IPS DF 6.9 (cell line): ENCODE measurements at places on chromosomes 5 and 9.

GRCh38 chr9:117704024-117704575 lies at the start of gene TLR4:
Gene TLR4, plus strand, starts transcription at chr9:117704403. Its CDS starts 70 bp downstream, at chr9:117704473.
- no peak for DNase-seq
- H3K4me1 ChIP-seq, result no peaks in the 10 kb centered on the region
- H3K27me3 ChIP-seq, result no peaks in the 10 kb centered on the region
- no peak within 1 kb of the TSS for H3K4me3 ChIP-seq
- H3K36me3 ChIP-seq, result no peaks in the 10 kb centered on the region

DNA sequence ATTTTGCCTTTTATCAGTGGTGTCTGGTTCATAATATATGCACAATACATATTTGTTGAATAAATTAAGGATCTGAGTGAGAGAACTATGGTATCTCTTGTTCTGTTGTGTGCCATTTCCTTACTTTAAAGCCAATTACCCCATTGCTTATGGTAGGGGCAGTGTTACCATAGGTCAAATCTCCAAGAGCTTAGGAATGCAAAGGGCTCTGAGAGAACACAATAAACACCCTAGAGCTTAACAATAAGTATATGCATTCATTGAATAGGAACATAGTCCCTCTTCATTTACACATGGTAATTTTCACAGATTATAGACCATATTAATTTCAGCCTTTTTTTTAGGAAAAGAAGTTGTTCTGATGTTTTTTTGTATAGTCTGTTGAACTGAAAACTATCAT lies 112.2 kb downstream of the MCTP1 start:
- H3K36me3 ChIP-seq, result no peaks in the 10 kb centered on the region
- no peak overlapping the region for H3K4me3 ChIP-seq
- no peaks in the 10 kb centered on the region for H3K27me3 ChIP-seq
- no peak for DNase-seq
- peaks cover 5% of the 10 kb centered on the region; the same call in 1 of the 2 replicates for H3K4me1 ChIP-seq
- H3K27ac ChIP-seq, result no peak overlapping the region

DNA sequence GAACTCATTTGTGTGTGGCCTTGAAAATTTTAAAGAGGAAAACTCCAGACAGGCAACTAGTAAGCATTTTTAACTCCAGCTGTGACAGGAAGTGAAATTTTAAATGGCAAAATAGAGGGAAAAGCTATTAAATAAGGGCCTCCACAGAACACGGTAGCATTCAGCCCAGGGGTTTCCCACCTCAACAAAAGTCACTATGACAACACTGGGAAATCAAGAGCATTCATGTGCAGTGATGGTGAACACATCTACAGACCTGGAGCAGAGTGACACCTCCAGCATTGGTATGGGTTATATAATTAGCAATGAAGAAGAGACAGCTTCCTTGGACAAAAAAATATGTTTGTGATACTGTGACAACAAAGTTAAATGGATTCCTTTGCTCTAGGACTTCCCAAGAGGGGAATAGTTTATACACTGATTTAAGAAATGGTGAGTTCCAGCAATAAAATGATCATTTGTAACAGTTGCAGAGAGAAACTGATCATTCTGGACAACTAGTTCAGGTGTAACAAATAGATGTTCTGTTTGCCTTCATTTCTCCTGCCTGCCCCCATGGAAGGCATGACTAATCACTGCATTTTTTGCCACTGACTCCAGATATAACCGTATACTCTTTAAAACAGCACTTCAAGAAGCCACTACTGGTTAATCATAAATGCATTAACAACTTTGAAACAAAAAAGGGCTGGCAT lies 93.3 kb upstream of the SLC44A1 start:
- H3K27ac ChIP-seq, result no peak overlapping the region
- no peaks in the 10 kb centered on the region for H3K36me3 ChIP-seq
- H3K4me1 ChIP-seq, result no peaks in the 10 kb centered on the region
- H3K27me3 ChIP-seq, result no peaks in the 10 kb centered on the region
- DNase-seq, result no peak

- DNase-seq, result no peak
- no peak overlapping the region for H3K4me3 ChIP-seq
- H3K36me3 ChIP-seq, result peaks cover 7% of the 10 kb centered on the region; the same call in 1 of the 2 replicates
- no peaks in the 10 kb centered on the region for H3K27me3 ChIP-seq
Measured at GRCh38 chr5:75342836-75343235, 5.8 kb downstream of the HMGCR start.

DNA sequence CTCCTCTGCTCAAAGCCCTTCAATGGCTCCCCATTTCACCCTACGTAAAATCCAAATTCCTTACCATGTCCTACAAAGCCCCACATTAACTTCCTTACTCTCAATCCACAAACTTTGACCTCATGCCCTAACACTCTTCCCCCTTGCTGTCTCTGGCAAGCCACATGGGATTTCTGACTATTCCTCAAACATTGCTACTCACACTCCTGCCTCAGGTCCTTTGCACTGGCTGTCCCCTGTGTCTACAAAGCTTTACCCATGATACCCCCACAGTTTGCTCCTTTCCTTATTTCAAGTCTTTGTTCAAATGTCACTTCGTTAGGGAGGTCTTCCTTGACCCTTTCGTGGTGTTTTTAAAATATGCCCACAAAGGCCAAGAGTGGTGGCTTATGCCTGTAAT lies 40.4 kb upstream of the MATR3 start:
- H3K4me1 ChIP-seq, result no peaks in the 10 kb centered on the region; the same call in 1 of the 2 replicates
- no peak overlapping the region for H3K4me3 ChIP-seq
- H3K27me3 ChIP-seq, result no peaks in the 10 kb centered on the region

- H3K4me3 ChIP-seq, result no peak overlapping the region
- no peaks in the 10 kb centered on the region for H3K27me3 ChIP-seq
- no peak overlapping the region for H3K27ac ChIP-seq
- no peak for DNase-seq
Measured at GRCh38 chr5:105956456-105957196, 1714.1 kb downstream of the EFNA5 start.

DNA sequence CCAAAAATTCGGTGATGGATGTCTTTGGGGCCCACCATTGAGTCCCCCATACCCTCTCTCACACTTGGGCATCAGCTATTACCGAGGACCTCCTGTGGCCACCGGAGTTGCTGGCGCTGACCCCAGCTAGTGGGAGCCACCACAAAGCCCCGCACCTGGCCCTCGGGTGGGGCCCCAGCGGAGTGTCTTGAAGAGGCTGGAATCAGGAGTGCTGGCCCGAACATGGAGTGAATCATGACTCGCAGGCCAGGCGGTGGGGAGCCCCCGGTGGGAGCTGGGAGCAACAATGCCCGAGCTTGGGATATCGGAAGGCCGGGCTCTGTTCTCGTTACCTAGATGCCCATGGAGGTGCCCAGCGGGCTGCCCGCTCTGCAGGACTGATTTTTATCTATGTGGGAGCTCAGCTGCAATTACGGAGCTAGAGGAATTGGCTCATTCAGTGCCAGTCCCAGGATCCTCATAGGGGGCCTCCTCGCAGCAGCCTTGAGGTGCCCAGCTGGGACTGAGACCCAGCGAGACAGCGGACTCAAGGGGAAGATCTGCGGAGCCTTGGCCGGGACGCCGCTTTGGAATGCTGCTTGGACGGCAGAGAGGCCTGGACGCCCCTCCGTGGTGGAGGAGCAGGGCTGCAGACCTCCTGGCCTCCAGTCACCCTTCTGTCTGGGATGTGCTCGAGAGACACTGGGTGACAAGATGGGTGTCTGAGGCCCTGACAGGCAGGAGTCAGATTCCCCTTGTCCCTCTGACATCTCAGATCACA lies 70.8 kb downstream of the PSMB7 start:
- H3K27me3 ChIP-seq, result no peaks in the 10 kb centered on the region
- no peak overlapping the region for H3K4me3 ChIP-seq
- no peaks in the 10 kb centered on the region; the same call in 1 of the 2 replicates for H3K4me1 ChIP-seq
- DNase-seq, result no peak
- H3K27ac ChIP-seq, result no peak overlapping the region

DNA sequence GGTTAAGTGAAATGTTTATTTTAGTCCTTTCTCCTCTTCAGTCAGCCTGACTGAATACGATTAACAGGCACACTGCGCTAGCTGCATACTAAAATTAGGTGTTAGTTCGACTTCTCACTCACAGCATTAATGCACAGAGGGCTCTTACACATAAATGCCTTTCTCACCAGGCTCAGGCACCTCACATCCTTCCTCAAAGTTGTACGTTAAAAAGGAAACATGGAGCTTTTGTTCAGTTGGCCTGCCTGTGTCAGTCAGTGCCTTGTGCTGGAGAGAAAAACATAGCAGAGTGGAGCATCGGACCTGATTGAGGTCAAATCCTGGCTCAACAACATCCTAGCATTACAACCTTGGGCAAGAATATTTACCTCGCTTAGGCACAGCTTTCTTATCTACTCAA lies 236.0 kb upstream of the ZNF462 start:
- H3K4me1 ChIP-seq, result peaks cover under 1% of the 10 kb centered on the region; the same call in 1 of the 2 replicates
- no peaks in the 10 kb centered on the region for H3K36me3 ChIP-seq
- H3K27ac ChIP-seq, result no peak overlapping the region
- no peak overlapping the region for H3K4me3 ChIP-seq

GRCh38 chr5:174323878-174324281 lies 278.4 kb downstream of the NSG2 start:
- DNase-seq, result peak; percentile 58
- no peak overlapping the region for H3K27ac ChIP-seq
- peaks cover 3% of the 10 kb centered on the region for H3K4me1 ChIP-seq
- no peaks in the 10 kb centered on the region for H3K36me3 ChIP-seq
- H3K4me3 ChIP-seq, result no peak overlapping the region

DNA sequence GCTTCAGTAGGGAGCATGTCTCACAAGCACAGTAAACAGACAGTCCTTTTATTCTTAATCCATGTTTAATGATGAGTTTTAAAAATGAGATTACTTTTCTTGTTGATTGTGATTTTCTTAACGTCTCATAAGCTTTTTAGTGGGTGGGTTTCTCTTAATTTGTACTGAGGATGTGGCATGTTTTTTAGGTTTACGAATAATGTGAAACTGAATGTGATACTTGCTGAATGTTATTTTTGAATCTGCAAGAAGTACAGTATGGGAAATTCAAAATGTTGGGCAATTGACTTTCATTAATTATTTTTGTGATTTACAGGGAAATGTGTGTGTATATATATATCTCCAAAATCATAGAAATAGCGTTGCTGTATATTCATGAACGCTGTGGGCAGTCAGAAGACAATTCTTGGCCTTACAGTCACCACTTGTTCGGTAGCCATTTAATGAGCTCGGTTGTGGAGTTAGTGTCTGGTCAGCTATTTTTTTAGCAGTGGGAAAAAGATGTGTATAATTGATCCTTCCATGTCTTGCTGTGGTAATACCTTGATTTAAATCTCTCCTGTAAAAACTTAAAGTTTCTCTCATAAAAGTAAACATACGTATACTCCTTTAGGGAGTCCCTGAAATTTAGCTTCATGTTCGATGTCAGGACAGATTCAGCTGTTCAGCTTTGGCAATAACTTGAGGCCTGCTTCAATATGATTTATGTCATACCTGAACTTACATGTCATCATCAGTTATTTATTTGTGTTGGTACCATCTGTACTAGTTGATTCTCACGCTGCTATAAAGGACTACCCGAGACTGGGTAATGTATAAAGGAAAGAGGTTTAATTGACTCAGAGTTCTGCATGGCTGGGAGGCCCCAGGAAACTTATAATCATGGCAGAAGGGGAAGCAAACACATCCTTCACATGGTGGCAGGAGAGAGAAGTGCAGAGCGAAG lies 15.0 kb downstream of the ICE1 start:
- no peaks in the 10 kb centered on the region for H3K36me3 ChIP-seq
- DNase-seq, result no peak
- no peak overlapping the region for H3K4me3 ChIP-seq

GRCh38 chr5:173953528-173954090 lies 35.4 kb upstream of the C5orf47 start:
- no peak for DNase-seq
- no peaks in the 10 kb centered on the region; the same call in 1 of the 2 replicates for H3K36me3 ChIP-seq
- no peaks in the 10 kb centered on the region for H3K4me1 ChIP-seq
- H3K27ac ChIP-seq, result no peak overlapping the region

- H3K4me3 ChIP-seq, result peak overlapping the region; percentile 68; the same call in 1 of the 2 replicates
- H3K27ac ChIP-seq, result no peak overlapping the region
- 0 out of 2 replicates have a peak, but pooled peaks cover 1% of the 10 kb centered on the region for H3K4me1 ChIP-seq
Measured at GRCh38 chr5:109410389-109411148, 795 bp upstream of the PJA2 start.

DNA sequence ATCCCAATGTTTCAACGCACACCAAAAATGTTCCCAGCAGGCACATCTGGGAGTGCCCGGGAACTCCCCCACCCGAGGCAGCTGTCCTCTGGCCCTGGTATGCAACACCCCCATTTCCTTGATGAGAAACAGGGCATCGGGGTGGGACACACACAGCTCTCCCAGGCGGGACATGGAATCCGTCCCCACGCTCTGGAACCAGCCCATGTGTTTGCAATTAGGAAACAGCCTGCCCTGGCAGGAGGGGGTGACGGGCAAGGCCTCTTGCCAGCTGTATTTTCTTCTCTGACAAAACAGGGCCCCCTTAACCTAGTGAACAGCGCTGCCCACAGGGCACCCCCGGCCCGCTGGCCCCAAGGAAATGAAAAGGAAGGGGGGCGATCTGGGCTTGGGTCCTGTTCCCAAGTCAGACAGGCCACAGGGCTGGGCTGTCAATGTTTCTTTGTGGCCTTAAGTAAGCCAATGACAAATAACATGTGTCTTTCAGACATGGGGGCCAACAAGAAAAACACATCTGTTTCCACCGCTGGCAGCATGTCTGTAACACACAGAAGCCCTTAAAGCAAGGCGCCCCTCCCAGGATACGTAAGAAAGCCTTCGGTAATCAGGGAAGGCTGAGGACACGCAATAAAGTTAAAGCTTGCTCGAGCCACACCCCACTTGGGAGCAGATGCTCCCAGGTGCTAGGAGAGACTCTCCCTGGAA lies 125.3 kb downstream of the ROR2 start:
- DNase-seq, result no peak
- peaks cover 1% of the 10 kb centered on the region; the same call in 1 of the 2 replicates for H3K4me1 ChIP-seq
- H3K4me3 ChIP-seq, result no peak overlapping the region

DNA sequence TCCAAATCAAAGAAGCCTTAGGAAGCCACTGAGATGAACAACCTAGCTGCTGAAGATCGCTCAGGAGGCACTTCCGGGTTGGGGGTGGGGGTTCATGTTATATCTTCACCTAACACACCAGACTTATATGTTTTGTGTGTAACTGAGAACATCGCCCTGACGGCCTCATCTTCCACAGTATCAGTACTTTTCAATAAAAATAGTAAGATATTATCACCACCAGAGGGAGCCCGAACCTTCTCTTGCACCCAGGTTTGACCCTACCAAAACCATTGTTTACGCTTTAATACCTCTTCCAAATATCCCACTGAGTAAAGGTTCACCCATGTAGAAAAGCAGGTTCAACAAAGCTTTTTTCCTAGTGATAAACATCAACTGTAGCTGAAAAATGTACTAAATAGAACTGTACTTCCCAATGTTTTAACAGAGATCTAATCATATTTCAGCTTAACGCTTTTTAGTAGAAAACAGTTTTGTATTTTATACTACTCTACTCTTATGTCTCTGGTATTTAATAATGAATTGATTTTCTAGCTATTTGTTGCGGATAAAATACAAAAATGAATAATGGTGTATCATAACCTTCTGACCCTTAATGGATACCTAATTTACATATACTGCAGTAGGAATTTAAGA lies 244.0 kb downstream of the EPB41L4A start:
- no peak overlapping the region for H3K4me3 ChIP-seq
- no peaks in the 10 kb centered on the region for H3K27me3 ChIP-seq
